Tibial artery (tissue), 4 donors: ENCODE measurements at places on chromosomes 1 and 21.

GRCh38 chr1:161068306-161069234 lies 1.1 kb downstream of the ARHGAP30 start:
- DNase-seq: peak; percentile 80

- DNase-seq: no peak
These were observed 1.0 kb downstream of the CRB1 start for GRCh38 chr1:197269053-197269452.

- DNase-seq: no peak
These were observed 6.4 kb downstream of the LAMB3 start for GRCh38 chr1:209645574-209646452.

- DNase-seq: no peak
These were observed 17.0 kb upstream of the GPR37L1 start for GRCh38 chr1:202105571-202106339.

GRCh38 chr1:50308878-50309277 lies 114.4 kb downstream of the DMRTA2 start:
- DNase-seq: no peak

DNA sequence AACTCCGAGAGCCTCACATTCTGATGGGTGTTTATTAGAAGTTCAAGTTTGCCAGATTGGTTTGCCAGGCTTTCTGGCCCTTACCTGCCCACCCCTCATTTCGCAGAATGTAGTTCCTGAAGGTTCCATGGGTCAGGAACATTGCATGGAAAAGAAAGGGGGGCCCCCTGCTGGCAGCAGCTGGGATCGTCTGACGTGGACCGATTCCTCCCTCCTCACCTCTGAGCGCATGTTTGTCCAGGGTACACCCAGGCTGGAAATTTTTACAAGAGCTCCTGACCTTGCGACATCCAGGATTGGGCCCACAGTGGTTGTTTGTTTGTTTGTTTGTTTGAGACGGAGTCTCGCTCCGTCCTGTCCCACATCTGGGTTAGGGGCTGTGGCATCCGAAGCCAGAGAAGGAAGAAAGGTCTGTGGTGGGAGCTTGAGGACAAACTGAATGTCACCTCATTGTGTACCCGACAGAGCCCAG lies 126.0 kb upstream of the TMEM51 start:
- DNase-seq: peak; percentile 86

DNA sequence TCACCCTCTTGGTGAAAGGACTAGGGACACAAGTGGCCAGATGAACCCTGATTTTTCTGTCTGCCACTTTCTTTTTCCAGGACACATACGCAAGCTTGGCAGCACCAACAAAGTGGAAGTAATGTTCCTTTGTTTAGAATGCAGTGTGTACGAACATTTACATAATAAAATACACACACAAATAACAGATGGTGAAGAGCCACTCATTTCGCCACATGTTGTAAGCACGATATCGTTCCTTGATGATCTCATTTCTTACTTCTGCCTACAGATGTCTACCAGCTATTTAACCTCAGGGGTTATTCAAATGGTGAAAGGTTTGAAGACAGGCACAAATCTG lies 670.2 kb upstream of the CXADR start:
- no peak for DNase-seq

DNA sequence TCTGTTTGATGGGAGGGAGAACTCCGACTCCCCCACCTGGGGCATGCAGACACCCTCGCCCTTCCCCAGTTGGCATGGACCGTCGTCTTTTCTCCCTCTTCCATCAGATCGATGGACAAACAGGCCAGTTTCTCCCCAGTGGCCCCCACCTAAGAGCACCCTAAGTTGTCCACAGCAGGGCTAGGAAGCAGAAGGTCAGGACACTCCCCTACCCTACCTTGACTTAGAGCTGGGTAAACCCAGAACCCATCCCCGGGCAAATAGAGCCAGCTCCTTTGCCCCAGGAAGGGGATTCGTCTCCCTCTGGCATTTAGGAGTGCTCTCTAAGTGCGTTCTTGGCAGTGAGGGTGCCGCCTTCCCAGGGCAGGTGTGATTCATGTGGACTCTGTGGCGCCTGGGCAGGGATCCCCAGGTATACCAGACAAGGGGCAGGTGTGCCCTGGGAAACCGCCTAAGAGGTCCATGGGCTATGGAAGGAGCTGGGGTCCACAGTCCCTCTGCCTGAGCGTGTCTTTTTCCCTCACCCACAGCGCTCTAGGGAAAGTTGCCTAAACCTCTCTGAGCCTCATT lies 2.7 kb upstream of the RUNX3 start:
- no peak for DNase-seq

DNA sequence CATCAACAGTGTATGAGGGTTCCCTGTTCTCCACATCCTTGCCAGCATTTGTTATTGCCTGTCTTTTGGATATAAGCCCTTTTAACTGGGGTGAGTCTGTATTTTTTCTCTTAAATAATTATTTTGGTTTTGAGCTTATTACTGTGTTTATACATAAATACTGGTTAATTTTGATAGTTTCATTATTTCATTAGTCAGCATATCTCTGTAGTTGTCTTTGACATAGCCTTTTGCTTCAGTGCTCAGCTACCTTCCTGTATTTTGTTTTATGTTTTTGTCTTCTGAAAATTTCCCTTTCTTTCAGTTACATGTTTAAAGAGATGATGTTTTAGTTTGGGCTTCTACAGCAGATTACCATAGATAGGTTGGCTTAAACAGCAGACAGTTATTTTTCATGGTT lies 138.1 kb downstream of the XPR1 start:
- DNase-seq: no peak

GRCh38 chr1:203492082-203492747 lies 1.7 kb upstream of the OPTC start:
- no peak for DNase-seq

- DNase-seq: no peak
These were observed 162.4 kb downstream of the TPR start for GRCh38 chr1:186212568-186213224.

- DNase-seq: no peak
These were observed 26.1 kb downstream of the SLC19A1 start for GRCh38 chr21:45516071-45516670.

DNA sequence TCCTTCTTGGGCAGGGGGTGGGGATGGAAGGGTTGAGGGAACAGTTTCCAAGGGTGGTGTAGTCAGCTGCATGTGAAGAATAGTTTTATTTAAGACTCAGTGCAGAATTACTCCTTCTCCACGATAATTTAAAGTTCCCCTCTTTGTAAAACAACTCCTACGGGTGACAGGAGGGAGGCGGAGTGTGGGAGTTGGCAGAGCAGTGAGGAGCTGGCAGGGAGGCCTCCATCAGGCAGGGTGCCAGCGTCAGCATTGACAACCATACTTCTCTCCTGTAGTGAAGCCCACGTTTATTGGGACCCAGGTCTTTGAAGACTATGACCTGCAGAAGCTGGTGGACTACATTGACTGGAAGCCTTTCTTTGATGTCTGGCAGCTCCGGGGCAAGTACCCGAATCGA lies 93.8 kb downstream of the MTR start:
- DNase-seq: peak; percentile 71

GRCh38 chr1:85151446-85151845 lies 49.4 kb downstream of the SYDE2 start:
- DNase-seq: no peak

DNA sequence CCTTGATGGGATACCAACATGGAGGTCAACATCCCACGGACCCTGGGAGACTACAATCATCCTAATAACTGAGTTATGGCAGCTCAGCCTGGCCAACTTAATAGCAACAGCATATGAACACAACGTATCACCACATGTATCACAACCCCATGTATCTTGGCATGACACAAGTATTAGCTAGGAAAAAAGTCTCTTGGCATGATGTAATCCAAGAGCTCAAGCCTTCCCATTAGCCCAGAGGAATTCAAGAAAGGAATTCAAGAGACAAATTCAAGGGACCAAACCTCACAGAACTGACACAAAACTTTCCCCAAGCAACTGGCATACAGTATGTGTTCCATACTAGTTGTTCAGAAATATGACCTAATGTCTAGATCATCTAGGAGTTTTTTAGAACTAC lies 100.9 kb upstream of the HMGB4 start:
- no peak for DNase-seq

DNA sequence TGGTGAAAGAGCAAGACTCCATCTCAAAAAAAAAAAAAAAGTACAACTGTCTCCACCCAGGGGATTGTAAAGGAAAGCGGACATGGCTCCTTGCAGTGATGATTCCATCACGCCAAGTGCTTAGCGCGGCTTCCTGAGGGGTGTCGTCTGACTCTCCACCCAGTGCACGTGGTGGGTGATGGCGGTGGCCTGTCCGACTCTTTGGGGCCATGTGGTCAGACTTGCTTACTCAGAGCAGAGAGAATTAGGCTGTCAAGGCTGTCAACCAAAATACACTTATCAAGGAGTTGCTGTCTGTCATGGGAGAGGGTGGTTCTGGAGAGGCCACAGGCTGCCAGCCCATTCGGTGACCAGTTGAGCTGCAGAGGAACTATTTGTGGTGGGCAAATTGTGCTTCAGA lies 49.4 kb downstream of the PTPRF start:
- DNase-seq: no peak

DNA sequence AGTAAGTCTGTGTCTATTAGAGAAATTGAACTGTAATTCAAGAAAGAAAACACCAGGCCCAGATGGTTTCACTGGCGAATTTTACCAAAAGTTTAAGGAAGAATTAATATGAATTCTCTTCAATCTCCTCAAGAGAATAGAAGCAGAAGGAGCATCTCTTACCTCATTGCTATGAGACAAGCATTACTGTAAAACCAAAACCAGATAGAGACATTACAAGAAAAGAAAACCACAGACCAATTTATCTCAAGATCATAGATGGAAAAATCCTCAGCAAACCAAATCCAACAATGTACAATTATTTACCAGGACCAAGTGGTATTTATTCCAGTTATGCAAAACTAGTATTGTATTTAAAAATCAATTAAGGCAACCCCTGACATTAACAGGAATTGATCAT lies 160.6 kb downstream of the LIPI start:
- DNase-seq: no peak

DNA sequence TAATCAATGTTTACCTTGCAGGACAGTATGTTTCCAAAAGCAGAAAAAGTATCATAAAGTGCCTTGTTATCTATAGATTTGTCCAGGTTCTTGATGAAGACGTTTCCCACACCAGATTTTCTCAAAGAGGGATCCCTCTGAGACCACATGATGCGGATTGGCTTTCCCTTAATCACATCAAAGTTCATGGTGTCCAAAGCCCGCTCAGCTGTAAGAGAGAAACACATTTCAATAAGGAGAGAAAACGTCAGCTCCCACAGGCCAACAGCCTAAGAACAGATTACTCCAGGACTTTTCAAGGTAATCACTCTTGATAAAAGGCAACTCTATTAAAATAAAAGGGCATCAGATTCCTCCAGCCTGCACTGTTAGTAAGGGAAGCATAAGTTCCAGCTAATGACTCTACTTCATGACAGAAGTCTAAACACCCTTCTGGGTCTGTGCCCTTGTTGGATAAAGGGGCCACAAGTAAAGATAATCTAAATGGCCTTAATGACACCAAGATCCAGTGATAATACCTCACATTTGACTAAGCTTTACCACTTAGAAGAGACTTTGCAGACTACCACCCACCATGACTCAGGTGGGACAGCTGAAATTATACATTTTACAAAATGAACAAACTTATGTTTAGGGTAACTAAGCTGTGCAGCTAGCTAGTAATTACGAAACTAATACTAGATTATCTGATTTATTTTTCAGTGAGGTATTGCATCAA lies 4.1 kb downstream of the PABPC4 start:
- no peak for DNase-seq

DNA sequence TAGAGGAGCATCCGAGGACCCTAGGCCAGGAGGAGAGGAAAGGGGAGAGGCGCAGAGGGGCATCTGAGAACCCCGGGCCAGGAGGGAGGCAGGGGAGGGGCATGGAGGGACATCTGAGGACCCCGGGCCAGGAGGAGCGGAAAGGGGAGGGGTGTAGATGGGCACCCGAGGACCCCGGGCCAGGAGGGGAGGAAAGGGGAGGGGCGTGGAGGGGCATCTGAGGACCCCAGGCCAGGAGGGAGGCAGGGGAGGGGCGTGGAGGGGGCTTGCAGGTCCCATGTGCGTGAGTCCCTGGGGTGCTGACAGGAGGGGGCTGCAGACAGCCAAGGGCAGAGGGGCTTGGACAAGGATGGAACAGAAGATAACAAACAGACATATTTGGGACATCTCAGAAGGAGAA lies 190.0 kb upstream of the ARHGEF16 start:
- no peak for DNase-seq

DNA sequence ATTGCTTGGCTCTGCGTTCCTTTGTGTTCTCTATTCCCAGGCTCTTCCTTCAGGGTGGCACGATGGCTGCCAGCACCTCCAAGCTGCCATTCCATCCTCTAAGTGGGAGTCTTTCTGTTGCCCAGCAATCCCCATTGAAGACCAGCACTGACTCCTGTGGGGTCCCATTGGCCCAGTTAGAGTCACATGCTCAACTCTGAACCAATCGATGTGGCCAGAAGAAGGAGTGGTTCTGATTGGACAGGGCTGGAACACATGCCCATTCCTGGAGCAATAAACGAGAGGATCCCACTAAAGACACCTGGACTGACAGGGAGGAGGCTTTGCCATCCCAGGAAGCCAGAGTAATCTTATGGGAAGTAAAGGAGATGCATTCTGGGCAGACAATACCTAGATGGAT lies 97.2 kb upstream of the IGSF21 start:
- DNase-seq: no peak

DNA sequence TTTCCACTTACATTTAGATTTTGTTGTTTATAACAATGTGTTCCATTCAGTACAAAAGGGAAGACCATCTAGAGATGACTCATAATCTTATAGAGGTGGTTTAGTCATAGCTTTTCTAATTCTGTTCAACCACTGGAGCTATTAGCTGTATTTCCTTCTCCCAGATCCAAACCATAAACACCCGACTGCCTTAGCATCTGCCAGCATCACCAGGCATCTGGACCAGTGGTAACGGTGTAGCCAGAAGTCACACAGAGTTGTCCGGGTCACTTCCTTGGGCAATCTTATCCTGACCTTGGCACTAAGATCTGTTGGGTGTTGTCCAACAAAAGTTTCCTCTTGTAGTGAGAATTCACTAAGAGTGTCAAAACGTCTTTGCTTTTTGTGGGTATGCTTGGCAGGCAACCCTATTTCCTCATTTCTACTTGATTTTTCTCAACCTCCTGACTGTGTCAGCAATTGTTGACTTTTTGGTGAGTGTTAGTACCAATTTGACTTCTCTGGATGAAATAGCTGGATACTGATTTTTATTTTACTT lies 372.1 kb upstream of the B3GALT2 start:
- DNase-seq: no peak

- no peak for DNase-seq
These were observed 54.8 kb upstream of the MUTYH start for GRCh38 chr1:45395051-45395450.

- no peak for DNase-seq
These were observed 225.3 kb downstream of the MRPL39 start for GRCh38 chr21:25381936-25382452.
